ENCODE measurements at places on chromosomes 3 and 15.

GRCh38 chr15:42363487-42363886 lies 4.2 kb downstream of the CAPN3 start:
- no peaks in the 10 kb centered on the region for H3K36me3 ChIP-seq
- no peak overlapping the region for H3K4me3 ChIP-seq
- H3K27ac ChIP-seq = no peak overlapping the region

DNA sequence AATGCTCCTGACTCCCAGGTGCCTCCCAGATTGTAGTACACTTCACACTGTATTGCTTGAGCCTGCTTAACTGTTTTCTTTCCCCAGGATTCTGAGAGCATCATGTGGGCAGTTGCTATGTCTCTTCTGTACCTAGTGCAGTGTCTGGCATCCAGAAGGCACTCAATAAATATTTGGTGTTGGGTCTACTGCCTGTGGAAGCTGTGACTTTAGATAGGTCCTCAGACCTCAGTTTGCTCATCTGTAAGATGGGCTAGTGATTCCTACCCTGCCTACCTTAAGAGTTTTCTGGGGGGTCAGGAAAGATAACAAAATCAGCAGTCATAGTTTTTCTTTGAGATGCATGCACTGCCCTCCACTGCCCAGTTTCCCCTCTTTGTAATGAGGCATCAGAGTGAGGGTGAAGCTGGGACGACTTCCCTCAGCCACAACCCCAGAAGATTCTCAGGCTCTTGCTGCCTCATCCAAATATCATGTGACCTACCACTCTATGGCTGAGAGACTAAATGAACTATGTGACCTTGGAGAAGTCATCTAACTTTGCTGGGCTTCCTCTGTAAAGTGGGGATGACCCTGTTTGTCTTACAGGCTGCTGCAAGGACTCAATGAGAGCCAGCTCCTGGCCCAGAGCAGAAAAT lies 50.4 kb downstream of the ATP2B2 start:
- H3K27ac ChIP-seq = no peak overlapping the region
- H3K4me1 ChIP-seq = no peaks in the 10 kb centered on the region
- no peaks in the 10 kb centered on the region for H3K27me3 ChIP-seq
- no peak overlapping the region for H3K4me3 ChIP-seq
- no peak for DNase-seq

DNA sequence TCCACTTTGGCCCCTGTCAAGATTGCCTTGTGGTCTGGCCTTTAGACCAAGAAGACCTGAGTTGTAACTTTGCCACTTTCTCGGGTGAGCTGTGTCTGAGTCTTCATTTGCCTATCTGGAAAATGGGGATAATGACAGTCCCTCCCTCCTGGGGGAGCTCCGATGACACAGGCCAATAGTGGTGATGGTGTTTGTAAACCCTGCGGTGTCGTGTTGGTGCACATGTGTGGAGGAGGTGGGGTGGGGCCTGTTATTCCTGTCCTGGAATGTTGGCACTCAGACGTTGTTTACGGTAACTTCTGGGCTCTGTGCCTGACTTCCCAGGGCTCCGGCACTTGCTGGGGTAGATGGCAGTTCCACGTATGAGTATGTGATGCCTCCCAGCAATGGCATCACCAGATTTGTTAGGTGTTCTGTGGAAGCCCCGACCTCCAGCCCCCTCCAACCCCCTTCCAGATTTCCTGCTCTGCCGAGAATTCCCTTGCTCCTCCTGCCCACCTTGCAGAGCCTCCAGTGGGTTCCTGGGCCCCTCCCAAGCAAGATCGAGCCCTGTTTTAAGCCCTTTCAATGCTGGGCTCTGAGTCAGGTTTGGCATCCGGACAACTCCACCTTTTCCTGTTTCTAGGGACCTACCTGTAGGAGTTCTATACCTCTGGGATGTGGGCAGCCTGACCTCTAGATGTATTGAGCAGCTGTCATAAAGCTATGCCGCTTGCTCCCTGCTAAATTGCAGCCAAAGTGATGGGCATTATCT lies 31.4 kb downstream of the HRH1 start:
- H3K27ac ChIP-seq = no peak overlapping the region
- H3K4me1 ChIP-seq = no peaks in the 10 kb centered on the region
- H3K27me3 ChIP-seq = no peaks in the 10 kb centered on the region
- no peak overlapping the region for H3K4me3 ChIP-seq
- no peaks in the 10 kb centered on the region for H3K36me3 ChIP-seq
- no peak for DNase-seq

GRCh38 chr15:23503576-23503975 lies 56.5 kb upstream of the GOLGA6L2 start:
- no peaks in the 10 kb centered on the region for H3K27me3 ChIP-seq
- no peaks in the 10 kb centered on the region for H3K4me1 ChIP-seq
- no peak overlapping the region for H3K27ac ChIP-seq
- no peak for DNase-seq
- no peaks in the 10 kb centered on the region for H3K36me3 ChIP-seq
